ENCODE measurements at places on chromosomes 2 and 18. TPM values are rescaled to one million over a fixed set of nuclear protein-coding genes. Genes with fewer than 3 reads are reported as not detected.
A peak's percentile ranks its signal among the peaks of the same experiment; 100 is the strongest.

The IL36RN gene
- not detected for total RNA-seq

DNA sequence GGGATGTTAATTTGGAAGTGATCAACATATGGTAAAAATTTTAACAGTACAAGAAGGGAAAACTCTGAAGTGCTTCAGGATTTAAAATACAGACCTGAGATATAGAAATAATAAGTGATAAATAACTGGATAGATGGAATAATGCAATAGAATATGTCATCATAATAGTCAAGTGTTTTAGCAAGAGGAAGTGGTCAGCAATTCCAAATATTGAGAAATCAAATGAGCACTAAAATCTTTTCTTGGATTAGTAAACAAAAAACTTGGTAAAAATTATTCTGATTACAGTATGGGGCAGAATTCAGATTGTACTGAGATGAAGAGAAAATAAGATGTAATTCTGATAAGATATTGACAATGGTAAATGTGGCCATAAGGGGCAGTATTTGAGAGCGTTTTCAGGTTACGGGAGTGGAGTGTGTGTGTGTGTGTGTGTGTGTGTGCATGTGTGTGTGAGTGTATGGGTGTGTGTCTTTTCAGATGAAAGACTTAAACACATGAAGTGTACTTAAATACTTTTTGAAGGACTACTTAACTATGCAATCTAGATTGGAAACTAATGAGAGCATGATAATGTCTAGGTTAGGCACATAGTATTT is 217.9 kb upstream of the ITGA4 start:
- DNase-seq: no peak

DNA sequence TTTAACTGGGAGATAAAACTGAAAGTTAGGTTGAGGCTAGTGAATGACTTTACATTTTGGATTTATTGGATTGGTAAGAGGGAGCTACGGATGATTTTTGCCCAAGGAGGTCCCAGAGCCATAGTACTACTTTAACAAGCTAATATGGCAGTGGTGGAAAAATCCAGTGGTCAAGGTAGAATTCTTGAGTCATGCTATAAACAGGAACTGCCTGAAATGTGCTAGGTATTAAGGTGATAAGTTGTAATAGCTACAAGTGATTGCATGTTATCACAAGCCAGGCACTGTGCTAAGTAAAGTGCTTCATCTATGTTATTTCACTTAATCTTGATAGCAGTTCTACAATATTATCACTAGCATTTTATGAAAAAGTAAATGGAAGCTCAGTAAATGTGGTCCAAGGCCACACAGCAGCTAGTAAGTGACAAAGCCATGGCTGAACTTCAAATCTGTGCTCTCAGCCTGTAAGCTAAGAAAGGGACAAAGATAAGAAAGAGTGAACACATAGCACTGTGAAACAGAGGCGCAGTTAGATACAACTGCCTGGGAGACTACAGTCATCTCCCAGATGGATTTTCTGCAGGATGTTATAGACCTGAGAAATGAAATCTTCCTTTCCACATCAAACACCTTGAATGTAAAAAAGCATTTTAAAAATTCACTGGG is 469.6 kb downstream of the TGIF1 start:
- DNase-seq: no peak

- DNase-seq: peak; percentile 62
Observed at GRCh38 chr2:203484266-203485112, 50.6 kb downstream of the RAPH1 start.

The FKBP1B gene
- 5.5 TPM for total RNA-seq

DNA sequence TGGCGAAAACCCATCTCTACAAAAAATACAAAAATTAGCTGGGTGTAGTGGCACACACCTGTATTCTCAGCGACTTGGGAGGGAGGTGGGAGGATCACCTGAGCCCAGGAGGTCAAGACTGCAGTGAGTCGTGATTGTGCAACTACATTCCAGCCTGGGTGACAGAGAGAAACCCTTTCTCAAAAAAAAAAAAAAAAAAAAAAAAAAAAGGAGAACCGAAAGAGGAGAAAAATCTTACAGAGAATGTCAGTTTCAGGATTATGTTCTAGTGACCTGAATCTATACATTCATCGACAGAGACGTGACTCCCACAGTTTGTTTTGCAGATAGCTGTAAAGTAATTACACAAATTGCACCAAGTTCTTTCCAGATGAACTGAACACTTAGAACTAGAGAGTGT is 187.8 kb downstream of the FTCDNL1 start:
- DNase-seq: no peak

The CD226 gene
- 102 TPM for total RNA-seq

DNA sequence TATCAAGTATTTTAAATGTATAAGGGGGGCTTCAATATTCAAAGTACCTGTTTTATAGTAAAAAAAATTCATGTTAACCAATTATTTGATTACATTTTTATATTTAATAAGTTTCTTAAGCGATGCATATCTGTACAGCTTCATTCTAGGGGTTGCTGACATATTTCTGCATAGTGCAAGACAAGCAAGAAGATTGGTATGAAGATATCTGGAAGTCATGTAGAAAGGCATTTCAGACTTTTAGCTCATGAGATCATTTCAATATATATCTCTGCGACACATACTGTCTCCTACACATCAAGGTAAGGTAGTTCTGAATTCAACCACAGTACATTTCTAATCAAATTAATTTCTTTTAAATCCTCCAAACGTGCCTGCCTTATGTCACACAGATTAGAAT is 73.1 kb downstream of the MEMO1 start:
- DNase-seq: no peak

DNA sequence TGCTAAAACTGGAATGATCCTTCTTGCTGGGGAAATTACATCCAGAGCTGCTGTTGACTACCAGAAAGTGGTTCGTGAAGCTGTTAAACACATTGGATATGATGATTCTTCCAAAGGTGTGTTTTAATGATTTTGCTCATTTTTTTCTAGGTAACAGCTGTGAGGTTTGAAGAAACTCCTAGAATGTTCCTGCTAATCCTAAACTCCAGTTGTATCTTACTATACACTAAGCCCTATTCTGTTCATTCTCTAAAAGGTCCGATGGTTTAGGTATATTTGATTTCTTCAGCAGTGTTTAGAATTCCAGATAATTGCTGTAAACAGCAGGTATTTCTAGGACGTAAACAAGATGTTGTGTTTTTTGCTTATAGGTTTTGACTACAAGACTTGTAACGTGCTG is 2.3 kb downstream of the MAT2A start:
- DNase-seq: no peak

DNA sequence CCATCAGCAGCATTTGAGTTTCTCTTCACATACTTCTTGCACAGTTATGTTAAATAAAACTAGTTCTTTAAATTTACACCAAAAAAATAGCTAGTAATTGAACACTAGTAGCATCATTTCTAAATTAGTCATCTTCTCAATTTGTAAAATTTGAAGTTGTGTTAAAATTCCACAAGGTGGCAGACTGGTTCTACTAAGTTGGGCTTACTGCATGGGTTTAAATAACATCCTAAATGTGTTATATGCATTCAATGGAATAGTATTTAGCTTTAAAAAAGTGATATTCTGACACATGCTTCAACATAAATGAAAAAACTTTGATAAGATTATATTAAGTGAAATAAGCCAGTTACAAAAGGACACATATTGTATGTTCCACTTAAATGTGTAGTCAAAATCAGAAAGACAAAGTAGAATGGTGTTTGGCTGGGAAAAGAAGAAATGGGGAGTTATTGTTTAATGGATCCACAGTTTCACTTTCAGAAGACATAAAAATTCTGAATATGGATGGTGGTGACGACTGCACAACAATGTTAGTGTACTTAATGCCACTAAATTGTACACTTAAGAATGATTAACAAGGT is 28.7 kb upstream of the RPRD1A start:
- no peak for DNase-seq

DNA sequence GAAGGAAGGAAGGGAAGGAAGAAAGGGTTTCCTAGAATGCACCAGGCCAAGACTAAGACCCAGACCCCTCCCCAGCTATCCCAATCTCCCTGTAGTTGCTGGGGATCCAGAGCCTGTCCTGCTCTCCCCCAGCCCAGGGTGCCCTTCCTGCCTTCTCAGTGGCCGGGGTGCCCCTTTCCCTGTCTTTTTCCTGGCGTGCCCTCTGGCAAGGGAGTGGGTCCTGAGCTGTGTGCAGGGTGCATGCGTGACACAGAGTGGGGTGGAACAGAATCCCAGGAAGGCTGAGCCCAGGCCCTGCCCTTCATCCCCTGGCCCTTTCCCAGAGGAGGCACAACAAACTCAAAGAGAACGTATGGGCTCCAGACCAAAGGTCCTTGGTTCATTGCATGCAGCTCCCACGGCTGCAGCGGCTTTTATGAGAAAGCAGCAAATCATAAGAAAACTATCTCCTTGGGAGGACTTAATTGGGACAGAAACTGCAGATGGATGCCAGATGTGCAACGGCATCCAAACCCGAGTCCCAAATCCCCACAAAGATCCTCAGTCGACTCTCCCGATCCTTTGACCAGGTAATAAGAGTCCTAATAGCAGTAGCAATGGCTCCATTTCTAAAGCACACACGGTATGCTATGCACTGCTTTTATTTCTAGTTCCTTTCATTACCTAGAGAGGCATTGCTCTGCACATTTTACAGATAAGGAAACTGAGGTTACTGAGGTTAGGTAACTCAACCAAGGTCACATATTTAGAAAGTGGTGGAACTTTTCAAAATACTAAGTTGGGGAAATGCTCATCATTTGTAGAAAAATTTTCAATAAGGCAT is 12.7 kb upstream of the ARID5A start:
- DNase-seq: no peak

GRCh38 chr2:172403402-172403801 is 24.0 kb upstream of the ITGA6 start:
- DNase-seq: no peak

GRCh38 chr2:8249141-8249540 is 432.7 kb upstream of the ID2 start:
- DNase-seq: no peak

Data from activated CD4-positive, alpha-beta memory T cell treated with anti-CD3 and anti-CD28 coated beads, Interleukin-2, amount 10 ng/mL, durations not matched to agents 7 days and 5 days (primary cell).